Activated naive CD8-positive, alpha-beta T cell treated with anti-CD3 and anti-CD28 coated beads, Interleukin-2, amount 10 ng/mL, durations not matched to agents 7 days and 5 days (primary cell): ENCODE measurements at places on chromosomes 11 and 22.

- DNase-seq, result no peak
Measured at GRCh38 chr11:6925636-6926207, 504 bp upstream of the ZNF215 start.

DNA sequence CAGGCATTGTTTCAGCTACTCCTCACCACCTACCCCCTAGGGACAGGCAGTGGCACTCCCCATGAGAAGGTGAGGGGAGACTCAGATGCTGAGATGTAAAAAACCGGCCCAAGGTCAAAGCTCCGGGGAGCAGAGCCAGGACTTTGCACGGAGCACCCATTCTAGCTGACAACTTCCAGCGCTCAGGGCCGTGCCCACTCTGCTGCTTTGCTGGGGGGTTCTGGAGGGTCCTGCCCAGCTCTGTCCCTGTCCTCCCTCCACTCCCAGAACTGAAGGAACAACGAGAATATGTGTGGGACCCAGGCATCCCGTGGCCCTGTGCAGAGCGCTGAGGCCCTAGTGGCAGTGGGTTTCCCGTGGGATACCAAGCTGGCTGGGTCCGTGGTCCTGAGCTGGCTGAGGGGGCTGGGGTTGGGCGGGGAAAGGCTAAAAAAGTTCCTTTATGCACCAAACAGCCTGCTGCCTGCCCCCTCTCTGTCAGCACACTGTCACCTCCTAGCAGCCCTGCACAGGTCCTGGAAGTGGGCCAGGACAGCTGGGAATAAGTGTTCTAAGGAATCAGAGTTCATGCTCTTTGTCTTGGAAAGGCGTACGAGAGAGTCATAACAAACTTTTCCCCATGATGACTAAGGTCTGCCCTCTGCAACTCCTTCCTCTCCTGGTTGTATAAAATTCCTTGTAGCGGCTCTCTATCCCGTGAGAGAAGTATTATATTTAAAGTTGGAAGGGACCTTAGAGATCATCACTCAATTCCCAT lies 1.9 kb downstream of the MS4A10 start:
- DNase-seq, result no peak

DNA sequence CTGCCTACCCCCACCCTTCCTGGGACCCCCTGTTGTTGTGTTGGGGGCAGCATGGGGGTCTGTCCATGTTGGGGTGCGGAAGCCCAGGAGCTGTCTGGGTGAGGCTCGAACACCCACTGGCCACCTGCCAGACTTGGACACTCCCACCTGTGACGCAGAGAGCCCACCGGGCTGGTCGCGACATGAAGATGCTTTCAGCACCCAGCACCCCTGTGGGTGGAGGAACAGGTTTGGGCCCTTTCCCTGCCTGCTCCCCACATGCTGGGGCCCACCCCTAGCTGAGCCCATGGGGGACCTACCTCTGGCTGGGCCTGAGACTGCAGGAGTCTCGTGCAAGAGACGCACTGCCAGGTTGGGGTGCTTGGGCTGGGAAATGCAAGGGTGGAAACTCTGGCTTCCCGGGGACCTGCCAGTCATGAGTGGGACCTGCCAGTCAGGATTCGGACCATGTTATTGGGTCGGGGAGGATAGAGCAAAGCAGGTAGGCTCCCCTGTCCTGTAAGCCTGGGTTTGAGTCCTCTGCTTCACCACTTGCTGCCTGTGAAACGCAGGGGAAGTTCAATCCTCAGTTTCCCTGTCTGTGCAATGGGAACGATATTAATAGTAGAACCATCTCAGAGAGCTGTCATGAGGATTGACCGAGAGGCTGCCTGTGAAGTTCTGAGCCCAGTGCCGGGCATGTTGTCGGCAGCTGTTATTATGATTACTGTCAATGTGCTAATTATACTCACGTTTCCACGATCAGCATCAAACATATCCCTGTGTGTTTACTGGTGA lies 24.1 kb downstream of the KIAA1671 start:
- DNase-seq, result no peak

GRCh38 chr22:22838148-22838786 lies 49.3 kb upstream of the IGLL5 start:
- DNase-seq, result no peak

DNA sequence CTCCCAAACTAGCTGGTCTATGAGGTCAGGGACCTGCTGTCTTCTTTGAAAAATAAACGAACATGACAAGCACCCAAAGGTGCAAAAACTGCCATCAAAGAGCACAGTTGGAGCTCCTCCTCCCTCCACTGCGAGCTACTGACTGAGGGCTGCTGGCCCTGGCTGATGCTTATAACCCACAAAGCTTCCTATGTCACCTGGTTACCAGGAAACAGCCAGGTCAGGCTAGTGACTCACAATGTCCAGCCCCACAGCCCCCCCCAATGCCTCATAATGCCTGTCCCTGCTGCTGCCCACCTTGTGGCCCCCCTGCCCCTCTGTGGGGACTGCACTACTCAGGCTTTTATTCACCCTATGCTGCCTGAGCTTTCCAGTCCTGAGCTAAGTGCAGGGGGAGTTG lies at the start of gene DRICH1:
Gene DRICH1, minus strand, starts transcription at position 144 of the 400 bp plus-strand sequence. CDS start 298 bp downstream, outside the sequence.
- no peak for DNase-seq

- no peak for DNase-seq
Measured at GRCh38 chr22:37223965-37224551, 11.8 kb upstream of the SSTR3 start.

- DNase-seq, result no peak
Measured at GRCh38 chr11:35235936-35236666, 97.1 kb downstream of the CD44 start.

GRCh38 chr11:121293288-121293594 lies 670 bp downstream of the SC5D start:
- no peak for DNase-seq

DNA sequence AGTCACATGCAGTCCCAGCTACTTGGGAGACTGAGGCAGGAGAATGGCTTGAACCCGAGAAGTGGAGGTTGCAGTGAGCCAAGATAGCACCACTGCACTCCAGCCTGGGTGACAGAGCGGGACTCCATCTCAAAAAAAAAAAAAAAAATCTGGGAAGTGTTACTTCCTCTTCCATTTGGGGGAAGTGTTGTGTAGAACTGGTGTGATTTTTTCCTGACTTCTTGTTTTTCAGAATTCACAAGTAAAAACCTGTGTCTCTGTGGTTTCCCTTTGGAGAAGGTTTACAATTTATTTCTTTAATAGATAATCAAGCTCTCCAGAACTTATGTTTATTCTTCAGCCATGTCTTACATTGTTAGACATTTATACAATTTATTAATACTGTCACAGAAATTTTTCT lies 396.1 kb downstream of the BRD1 start:
- DNase-seq, result no peak

DNA sequence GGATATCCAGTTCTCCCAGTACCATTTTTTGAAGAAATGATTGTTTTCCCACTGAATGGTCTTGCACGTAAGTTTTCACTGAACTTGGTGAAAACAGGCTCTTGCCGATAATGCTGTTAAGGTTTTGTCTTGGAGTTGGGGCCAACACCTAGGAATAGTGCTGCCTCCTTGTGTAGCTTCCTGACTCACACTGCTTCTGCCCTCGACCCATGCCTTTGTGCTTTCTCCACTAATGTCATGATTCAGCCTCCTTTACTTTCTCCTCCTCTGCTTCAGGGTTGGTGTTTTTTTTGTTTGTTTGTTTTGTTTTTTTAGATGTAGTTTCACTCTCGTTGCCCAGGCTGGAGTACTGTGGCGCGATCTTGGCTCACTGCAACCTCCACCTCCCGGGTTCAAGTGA lies 30.2 kb downstream of the SLC5A1 start:
- no peak for DNase-seq

- no peak for DNase-seq
Measured at GRCh38 chr22:40499209-40499623, 128.8 kb downstream of the SGSM3 start.

- no peak for DNase-seq
Measured at GRCh38 chr11:61035526-61035835, 64.0 kb downstream of the CD6 start.

DNA sequence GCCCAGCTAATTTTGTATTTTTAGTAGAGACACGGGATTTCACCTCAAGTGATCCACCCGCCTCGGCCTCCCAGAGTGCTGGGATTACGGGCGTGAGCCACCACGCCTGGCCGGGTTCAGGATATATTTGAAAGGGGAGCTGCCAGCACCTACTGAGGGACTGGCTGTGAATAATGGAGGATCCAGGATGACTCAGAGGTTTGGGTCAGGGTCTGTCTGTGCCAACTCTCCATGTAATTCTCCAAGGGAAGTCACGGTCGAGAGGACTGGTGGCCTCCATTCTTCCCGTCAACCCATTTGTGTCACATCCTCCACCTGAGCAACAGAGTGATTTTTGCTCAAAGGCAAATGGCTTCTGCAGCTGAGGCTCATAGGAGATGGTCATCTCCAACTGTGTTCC lies 3.6 kb upstream of the ARRB1 start:
- DNase-seq, result no peak

DNA sequence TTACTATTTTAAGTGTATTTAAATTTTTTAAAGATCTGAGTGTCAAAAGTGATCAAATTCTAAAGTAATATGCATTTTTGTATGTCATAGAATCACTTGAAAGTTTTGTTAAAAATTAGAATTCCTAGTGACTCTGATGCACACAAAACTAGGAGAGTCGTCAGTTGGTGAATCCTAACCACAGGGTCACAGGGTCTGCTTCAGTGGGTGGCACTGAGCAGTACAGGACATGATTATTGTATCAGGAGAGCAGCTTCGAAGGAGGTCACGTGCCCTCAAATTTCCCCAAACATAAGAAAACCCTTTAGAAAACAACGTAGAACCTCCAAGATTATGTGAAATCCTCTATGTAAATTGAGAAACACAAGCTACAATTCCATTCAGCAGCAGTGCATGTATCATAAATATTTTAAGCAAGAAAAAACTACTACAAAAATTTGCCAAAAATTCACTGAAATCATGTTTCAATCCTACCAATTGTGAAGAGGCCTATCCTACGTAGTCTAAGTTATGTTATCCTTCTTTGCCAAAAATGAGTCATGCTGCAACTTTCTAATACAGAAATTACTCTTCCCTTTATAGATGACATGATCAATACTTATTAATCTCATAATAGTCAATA lies 323.6 kb downstream of the AASDHPPT start:
- no peak for DNase-seq

DNA sequence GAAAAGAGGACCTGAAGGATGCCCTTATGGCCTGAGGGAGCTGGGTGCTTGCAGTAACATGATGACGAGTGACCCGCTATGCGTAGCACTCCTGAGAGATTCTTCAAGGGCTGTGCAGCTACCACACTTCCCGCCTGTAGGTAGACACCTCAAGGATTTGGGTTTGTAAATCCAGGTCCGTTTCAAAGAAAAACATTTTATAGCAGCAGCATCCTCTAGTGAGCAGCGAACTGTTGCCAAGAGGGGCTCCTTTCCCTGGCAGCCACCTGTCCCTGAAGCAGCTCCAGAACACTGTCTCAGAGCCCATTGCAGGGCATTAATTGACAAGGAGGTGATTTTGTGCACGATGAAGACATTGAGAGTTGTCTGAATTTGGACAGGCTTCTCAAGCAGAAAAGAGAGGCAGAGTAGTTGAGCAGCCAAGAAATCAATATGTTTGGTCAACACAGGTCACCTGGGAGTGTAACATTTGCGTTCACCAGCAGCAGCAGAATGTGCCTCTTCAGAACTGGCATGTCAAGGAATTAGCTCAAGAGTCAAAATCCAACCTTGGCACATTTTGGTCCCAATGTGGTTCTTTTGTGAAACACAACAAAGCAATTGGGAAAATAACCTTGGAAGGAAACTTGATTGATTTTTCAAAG lies 209.8 kb upstream of the MTNR1B start:
- DNase-seq, result no peak

DNA sequence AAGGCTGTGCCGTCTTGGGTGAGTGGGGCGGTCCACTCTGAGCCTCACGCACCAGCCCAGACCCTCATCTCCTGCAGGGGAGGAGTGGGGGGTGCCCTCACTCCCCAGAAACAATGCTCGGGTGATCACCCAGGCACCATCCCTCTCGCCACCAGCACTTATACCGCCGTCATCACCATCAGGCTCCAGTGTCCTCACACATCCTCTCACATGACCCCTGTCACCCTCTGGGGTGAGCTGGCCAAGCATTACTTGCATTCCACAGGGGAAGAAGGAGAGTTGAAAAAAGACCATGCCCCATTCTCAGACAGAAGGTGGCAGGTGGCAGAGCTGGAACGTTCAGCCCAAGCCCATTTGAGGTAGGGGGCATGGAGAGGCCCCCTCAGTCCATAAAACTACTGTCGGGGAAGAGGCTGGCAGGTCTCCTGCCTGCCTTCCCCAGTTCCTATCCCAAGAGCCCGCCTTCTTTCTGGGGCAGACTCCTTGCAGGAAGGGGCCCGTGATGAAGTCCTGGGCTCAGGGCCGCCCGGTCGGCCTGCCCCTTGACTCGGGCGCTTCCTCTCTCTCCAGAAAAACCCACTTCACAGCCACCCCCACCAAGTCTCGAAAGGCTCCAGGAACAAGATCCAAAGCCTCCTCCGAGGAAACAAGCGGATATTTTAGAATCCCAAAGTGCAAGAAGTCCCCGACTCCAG lies 153.3 kb downstream of the DSCAML1 start:
- DNase-seq, result no peak

GRCh38 chr11:127338380-127339259 lies 338.1 kb upstream of the KIRREL3 start:
- no peak for DNase-seq

GRCh38 chr22:49903322-49904039 lies 14.8 kb downstream of the ALG12 start:
- peak; percentile 16 for DNase-seq

- DNase-seq, result no peak
Measured at GRCh38 chr11:80980227-80980626, 1539.4 kb upstream of the TENM4 start.

DNA sequence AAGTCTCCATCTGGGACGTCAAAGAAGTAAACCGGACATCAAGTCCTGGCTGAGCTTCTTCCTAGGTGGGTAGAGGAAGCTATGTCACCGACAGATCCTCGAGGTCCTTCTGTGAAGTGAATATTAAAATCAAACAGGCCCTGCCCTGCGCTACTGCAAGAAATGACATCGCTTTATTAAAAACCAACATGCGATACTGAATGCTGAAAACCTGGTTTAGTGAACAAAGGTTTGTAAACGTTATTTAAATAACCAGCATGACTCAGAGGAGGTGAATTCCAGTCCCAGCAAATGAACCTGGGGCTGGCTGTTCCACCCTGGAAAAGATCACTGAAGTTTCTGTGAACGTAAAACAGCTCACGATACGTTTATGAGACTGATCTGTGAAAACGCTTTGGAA lies 645 bp downstream of the RTCB start:
- DNase-seq, result no peak

GRCh38 chr11:64619196-64619595 lies 28.2 kb downstream of the SLC22A12 start:
- no peak for DNase-seq

GRCh38 chr11:125923012-125923579 lies 18.8 kb downstream of the DDX25 start:
- peak; percentile 45 for DNase-seq

GRCh38 chr11:73431396-73431795 lies 55.2 kb downstream of the RELT start:
- no peak for DNase-seq

GRCh38 chr11:126277322-126277721 lies 5.6 kb upstream of the TIRAP start:
- DNase-seq, result no peak

- DNase-seq, result no peak
Measured at GRCh38 chr11:62295504-62295903, 3.4 kb downstream of the SCGB1D4 start.

- no peak for DNase-seq
Measured at GRCh38 chr11:35689081-35689996, 26.8 kb downstream of the TRIM44 start.

GRCh38 chr11:78800096-78800690 lies 225.5 kb upstream of the NARS2 start:
- no peak for DNase-seq
